ENCODE measurements at places on chromosomes 11 and 22. TPM values are rescaled to one million over a fixed set of nuclear protein-coding genes. Genes with fewer than 3 reads are reported as not detected.

PLEKHB1 gene
- 15.3 TPM for total RNA-seq

CASP1 gene
- 99.5 TPM for total RNA-seq

OR51B4 gene
- not detected for total RNA-seq

IGF2 gene
- total RNA-seq = not detected

VSIG2 gene
- total RNA-seq = 0.42 TPM

TESMIN gene
- total RNA-seq = 1.4 TPM

MMP8 gene
- 0.10 TPM for total RNA-seq

FAM76B gene
- total RNA-seq = 107 TPM

FGF19 gene
- total RNA-seq = not detected

EPS8L2 gene
- 2.1 TPM for total RNA-seq

SYNGR1 gene
- total RNA-seq = 6.5 TPM

CTSF gene
- 14.5 TPM for total RNA-seq

APOL4 gene
- not detected for total RNA-seq

OSBP2 gene
- 3.1 TPM for total RNA-seq

ENTHD1 gene
- total RNA-seq = 0.10 TPM

SCGB1D2 gene
- not detected for total RNA-seq

KCNJ5 gene
- under 0.01 TPM for total RNA-seq

APOL6 gene
- total RNA-seq = 54.4 TPM

TRPT1 gene
- 5.2 TPM for total RNA-seq

TRIM6 gene
- total RNA-seq = 0.42 TPM

MRGPRE gene
- not detected for total RNA-seq

KIRREL3 gene
- 0.10 TPM for total RNA-seq

AQP11 gene
- 0.10 TPM for total RNA-seq

SCGB2A2 gene
- total RNA-seq = not detected

SEC14L2 gene
- total RNA-seq = 15.5 TPM

MS4A6E gene
- total RNA-seq = not detected

KCNJ4 gene
- not detected for total RNA-seq

NXPE2 gene
- total RNA-seq = not detected

ZBTB16 gene
- total RNA-seq = 23.3 TPM

LARGE2 gene
- total RNA-seq = 0.94 TPM

DAGLA gene
- total RNA-seq = 0.94 TPM

DEUP1 gene
- not detected for total RNA-seq

YWHAH gene
- 73.8 TPM for total RNA-seq
